ENCODE measurements at places on chromosomes 4 and X. TPM values are rescaled to one million over a fixed set of nuclear protein-coding genes. Genes with fewer than 3 reads are reported as not detected.
A peak's percentile ranks its signal among the peaks of the same experiment; 100 is the strongest.

Gene LPAR4
- polyA plus RNA-seq: not detected

Gene LDB2
- not detected for polyA plus RNA-seq

Gene CXCL3
- 9.0 TPM for polyA plus RNA-seq

Gene NR0B1
- not detected for polyA plus RNA-seq

Gene APLN
- polyA plus RNA-seq: 0.41 TPM

Gene HOPX
- 0.07 TPM for polyA plus RNA-seq

Gene OPN1MW2
- polyA plus RNA-seq: not detected

Gene UBA6
- polyA plus RNA-seq: 143 TPM

Gene NEUROG2
- not detected for polyA plus RNA-seq

Gene MTCP1
- 0.65 TPM for polyA plus RNA-seq

Gene GRID2
- polyA plus RNA-seq: not detected

Gene DNAJB14
- 26.3 TPM for polyA plus RNA-seq

Gene ARHGEF38
- polyA plus RNA-seq: not detected

DNA sequence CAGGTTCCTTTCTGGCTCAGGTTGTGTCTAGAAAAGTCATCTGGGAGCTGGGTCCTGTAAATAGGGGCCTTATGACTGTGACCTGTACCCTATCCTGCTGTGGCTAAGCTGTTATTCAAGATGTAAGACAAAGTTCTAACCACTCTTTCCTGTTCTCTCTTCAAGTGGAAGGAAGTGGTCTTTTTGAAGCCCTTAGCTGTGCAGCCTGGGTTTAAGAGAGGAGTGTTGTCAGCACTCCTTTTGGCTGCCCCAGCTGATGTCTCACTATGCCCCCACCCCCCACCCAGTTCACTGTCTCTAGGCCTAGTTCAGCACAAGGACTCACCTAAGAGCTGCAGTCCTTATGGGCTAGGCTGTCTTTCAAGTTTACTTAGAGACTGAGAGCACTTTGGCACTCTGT is 1069.5 kb downstream of the FAM133A start:
- DNase-seq: no peak

GRCh38 chrX:148917441-148917840 is 417.0 kb downstream of the AFF2 start:
- no peak for DNase-seq

DNA sequence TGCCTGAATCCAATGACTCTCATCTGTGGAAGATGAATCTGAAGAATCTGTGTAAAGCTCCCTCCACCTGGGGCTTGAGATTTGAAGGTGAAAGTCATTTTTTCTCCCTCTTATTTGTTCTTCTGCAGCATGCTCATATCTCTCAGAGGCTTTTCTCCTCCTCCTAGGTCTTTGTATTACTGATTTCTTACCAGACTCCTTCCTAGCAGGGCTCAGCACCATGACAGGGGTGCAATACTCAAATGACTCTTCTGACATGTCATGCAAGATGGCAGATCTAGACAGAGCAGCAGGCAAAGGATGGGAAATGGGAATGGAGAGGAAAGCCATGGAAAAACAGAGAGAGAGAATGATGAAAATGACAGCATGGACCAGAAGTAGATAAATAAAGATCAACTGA is 118.3 kb downstream of the TMA16 start:
- no peak for DNase-seq

DNA sequence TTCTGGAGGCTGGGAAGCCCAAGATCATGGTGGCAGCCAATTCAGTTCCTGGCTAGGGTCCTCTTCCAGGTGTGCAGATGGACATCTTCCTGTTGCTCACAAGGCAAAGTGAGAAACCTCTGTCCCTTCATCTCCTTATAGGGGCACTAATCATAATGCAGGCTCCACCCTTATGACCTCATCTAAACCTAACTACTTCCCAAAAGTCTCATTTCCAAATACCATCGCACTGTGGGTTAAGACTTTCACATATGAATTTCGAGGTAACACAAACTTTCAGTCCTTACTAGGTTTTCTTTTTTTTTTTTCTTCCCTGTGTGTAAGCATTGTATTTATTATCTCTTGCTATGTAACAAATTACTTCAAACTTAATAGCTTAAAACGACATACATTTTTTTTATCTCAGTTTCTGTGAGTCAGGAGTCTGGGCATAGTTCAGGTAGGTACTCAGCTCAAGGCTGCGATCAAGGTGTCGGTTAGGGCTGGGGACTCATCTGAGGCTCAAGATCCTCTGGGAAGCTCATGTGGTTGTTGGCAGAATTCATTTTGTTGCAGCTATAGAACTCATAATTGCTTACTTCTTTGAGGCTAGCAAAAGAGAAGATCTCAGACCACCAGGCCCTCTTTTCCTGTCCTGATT is 204.7 kb upstream of the STK26 start:
- DNase-seq: peak; percentile 50

GRCh38 chrX:150935467-150935866 is 37.0 kb upstream of the CD99L2 start:
- DNase-seq: peak; percentile 12

DNA sequence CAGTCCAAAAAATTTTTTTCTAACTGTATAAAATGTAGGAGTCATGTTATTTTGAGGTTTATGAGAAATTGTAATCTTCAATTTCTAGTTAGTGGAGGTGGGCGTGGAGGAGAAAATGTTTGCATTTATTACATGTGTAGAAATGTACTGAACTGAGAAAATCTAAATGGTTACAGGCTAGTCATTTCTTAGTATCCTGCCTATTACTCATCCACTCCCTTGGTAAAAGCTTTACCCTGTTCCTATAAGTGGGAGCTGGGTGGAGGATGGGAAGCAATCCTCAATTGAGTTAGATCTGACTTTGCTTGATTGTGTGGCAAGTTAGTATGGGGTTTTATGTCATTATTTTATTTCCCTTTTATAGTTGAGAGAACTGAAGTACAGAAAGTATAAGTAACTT is 73.8 kb downstream of the POLA1 start:
- DNase-seq: no peak

- no peak for DNase-seq
Measured at GRCh38 chrX:36609616-36610585, 398.3 kb upstream of the FAM47C start.

GRCh38 chr4:158209825-158210807 is at the start of gene TMEM144:
TSS of gene TMEM144 (plus strand) at chr4:158210486. CDS start at chr4:158212668, 2,182 bp downstream.
- peak; percentile 87 for DNase-seq

- DNase-seq: no peak
Measured at GRCh38 chrX:1903236-1903935, 288.5 kb downstream of the ASMT start.

DNA sequence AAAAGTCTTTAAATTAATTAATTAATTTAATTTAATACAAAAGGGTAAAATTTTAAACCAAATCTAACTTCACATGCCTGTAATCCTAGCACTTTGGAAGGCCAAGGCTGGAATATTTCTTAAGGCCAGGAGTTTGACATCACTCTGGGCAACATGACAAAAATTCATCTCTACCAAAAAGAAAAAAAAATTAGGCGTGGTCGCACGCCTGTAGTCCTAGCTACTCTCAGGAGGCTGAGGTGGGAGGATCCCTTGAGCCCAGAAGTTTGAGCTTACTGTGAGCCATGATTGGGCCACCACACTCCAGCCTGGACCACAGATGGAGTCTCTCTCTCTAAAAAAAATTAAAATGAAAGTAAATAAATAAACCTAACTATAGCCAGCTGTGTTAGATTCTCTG is 39.2 kb upstream of the ANTXR2 start:
- DNase-seq: no peak

DNA sequence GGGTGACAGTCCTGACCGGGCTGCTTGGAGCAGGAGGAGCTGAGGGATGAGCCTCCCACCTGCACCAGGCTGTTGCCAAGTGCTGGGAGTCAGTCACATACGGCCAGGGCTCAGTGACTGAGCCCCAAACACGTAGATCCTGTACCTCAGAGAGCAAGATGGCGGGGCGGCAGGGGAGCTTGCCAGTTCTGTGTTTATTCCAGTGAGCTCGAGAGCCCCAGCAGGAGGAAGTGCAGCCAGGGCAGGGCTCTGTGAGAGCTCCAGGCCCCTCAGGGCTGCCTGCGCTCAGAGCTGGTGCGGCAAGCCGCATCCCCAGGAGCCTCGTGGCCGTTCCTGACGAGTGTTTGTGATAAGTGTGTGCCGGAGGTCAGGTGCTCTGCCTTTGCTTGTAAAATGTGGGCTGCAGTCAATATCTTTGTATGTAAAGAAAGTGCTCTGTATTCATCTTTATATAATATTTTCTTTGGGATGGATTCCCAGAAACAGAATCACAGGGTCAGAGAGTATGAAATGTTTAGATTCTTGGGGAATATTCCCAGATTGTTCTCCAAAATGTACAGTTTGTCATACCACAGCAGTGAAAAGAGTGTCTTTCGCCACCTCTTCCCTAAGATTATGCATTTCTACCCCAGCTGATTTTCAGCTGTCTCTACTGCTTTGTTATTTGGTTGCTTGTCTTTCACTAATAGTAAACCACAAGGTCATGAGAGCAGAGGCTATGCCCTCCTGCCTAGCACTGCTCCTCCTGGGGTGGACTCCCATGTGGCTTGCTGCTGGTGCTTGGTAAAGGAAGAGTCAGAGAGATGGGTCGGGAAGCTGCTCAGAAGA is 50.3 kb downstream of the NELFA start:
- no peak for DNase-seq

DNA sequence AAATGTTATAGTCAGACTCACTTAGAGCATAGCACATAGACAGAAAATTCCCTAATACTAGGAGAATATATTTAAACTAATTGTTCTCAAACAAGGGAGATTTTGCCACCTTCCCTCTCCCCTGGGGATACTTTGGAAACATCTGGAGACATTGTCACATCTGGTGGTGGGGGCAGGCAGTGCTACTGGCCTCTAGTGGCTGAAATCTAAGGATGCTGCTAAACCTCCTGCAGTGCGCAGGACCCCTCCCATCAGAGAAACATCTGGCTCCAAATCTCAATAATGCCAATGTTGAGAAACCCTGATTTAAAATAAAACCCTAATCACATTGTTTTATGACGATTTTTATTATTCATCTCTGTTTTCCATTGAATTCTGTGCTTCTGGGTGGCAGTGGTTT is 244.9 kb downstream of the FRMPD4 start:
- DNase-seq: no peak

- no peak for DNase-seq
Measured at GRCh38 chr4:168565130-168565529, 68.3 kb downstream of the PALLD start.

DNA sequence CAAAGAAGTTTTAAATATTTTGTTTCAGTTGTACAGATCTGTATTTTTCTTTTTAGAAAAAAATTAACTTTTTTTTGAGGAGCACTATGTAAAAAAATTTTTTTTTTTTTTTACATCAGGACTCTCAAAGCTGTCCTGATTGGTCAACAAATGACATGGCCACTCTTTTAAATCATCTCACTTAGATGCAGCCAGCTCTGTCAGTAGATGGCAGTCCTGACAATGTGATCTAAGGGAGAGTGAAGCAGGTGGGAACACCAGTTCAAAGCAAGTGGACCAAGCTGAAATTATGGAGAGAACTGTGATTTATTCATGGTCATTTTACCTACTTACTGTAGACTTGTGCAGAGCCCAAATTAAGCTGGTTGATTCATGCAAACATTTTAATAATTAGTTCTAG is 174.7 kb upstream of the GPRIN3 start:
- DNase-seq: peak; percentile 39

GRCh38 chrX:104420907-104421306 is 145.1 kb upstream of the IL1RAPL2 start:
- DNase-seq: no peak

GRCh38 chrX:69303231-69303630 is 138.0 kb upstream of the PJA1 start:
- no peak for DNase-seq

- peak; percentile 57 for DNase-seq
Measured at GRCh38 chr4:158782551-158783360, 13.9 kb downstream of the FNIP2 start.

GRCh38 chr4:138736362-138736761 is 279.2 kb upstream of the NOCT start:
- DNase-seq: peak; percentile 3

DNA sequence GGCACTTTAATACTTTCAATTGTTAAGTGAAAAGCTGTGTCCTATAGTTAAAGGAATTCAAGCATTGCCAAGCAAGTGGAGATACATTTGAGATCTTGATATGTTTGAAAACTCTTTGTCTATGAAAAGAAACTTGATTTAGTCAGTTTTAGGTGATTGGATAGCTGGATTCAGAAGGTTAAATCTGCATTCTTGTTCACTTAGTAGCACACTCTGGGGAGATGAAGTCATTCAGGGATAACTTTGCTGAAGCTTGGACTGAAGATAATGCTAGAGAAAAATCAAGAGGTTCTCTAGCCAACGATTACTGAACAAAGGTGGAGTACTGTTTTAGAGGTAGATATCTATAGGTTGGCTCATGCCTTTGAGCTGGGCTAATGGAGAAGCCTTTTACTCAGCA is 90.6 kb downstream of the DCAF8L2 start:
- peak; percentile 5 for DNase-seq

GRCh38 chrX:30613721-30614120 is 36.2 kb upstream of the TASL start:
- no peak for DNase-seq

DNA sequence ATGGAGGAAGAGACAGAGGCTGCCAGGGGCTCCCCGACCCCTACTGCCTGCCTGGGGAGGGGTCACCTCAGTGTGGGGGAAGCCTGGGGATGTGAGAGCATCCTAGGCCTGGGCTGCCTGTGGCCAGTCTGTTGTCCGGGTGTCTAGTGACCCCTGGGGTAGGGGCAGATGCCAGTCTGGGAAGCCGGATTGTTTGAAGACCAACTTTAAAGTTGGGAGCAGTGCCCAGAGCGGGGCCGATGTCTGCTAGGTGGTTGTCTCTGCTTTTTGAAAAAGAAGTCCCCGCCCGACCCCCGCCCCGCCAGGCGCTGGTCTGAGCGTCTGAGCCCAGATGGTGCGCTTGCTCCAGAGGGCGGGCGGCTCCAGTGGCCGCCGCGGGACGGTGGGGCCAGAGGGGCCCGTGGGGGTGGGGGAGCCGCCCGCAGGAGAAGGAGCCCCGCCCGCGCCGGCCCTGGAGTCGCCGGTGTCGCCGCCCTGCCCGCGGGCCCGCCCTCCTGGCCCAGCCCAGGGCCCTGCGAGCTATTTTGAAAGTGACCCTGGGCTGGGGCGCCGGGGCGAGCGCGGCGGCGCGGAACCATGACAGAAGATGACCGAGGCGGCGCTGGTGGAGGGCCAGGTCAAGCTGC is at the start of gene DOK7:
Gene DOK7, plus strand, starts transcription at position 517 of the 626 bp plus-strand sequence. Its CDS starts 70 bp downstream, at position 587.
- DNase-seq: no peak

Measured in mammary epithelial cell (primary cell).